ENCODE measurements at places on chromosomes 1 and 21.

DNA sequence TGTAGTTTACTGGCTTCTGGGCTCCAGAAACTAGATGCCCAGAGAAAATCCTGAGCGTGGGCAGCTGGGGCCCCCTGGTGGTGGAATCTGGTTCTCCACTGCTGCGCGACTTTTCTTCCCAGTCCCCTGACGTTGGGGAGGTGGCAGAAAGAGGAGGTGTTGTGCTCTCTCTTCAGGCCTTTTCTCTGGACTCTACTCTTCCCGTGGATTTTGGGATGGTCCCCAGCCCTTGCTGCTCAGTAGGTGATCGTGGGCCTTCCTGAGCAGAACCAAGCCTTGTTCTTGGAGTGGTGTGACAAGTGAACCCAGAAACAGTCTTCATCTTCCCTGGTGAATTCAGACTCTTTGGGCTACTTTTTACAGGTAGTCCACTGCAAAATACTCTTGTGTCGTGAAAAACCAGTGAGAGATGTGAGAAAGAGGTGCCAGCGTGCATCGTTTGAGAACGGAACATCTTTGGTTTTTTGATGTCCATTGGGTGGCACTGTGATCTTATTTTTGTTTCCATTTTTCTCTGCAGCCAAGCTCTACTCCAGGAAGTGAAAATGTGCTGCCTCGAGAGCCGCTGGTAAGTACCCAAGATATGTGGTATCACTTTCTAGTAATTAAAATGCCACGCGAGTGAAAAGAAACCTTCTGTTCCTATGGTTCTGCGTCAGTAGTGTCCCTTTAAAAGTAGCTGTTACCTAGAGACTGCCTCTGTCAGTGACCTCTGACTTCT, 20.2 kb downstream of the PEX14 start:
- peak; percentile 67 for DNase-seq

- DNase-seq = no peak
Observed at GRCh38 chr1:182484067-182484466, 34.1 kb downstream of the RGSL1 start.

DNA sequence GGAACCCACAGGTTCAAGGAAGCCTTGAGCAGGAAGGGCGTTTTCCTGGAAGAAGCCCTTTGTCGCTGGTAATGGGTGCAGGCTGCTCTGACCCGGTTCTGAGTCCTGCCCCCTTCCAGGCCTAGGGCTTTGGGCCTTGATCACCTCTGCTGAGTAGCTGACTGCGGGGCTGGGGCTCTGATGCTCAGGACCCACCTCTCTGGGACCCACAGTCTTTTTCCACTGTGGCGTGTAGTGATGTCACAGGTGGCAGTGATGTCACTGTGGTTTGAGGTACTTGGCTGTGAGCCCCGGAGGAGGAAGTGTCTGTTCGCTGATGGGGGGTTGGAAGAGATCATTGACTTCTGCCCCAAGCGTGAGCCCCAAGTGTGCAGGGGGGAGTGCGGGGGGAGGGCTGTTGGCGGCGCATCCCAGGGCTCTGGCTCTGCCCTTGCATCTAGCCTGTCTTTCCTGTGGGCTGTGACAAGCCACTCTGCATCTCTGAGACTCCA, 6.9 kb downstream of the TNFRSF1B start:
- no peak for DNase-seq

DNA sequence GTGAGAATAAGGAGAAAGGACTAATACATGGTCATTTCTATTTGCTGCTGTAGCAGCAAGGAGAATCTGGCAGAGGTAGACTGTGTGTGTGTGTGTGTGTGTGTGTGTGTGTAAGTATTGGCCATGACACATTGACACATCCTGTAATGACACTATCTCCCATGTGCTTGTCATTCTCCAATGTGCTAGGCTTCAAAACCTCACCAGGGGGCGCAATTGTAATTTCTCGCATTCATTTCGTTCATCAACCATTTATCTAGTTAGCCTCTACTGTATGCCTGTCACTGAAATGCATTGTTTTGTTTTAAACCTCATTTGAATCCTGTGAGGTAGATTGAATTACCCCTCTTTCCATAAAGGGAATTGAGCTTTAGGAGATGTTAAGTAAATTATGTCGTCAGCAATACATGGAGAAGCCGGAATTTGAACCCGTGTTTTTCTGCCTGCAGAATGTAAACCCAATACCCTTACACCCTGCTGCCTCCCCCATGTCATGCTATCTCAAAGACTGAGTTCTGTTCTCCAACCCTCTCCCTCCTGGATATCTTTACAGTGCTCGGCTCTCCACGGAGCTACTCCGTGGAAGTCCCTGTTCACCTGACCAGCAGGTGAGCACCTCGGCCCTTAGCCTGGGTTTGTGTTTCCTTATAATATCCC, 100.8 kb downstream of the UCK2 start:
- DNase-seq = peak; percentile 77

DNA sequence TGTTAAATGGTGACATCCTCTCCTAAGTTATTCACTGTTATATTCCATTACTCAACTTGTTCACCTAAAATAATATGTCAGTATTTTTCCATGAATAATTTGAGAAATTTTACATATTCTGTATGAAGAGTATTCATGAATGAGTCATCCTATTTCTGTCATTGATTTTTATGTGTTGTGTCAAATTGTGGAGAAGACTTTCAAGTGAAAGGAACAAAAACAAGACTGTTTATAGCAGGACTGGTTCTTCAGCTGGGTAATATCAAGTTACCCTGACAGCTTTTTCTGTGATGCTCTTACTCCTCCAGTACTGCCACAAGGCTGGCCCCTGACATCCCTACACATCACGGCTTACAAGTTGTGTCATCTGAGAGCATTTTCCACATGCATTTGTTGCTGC, 847.7 kb downstream of the NCAM2 start:
- DNase-seq = no peak

DNA sequence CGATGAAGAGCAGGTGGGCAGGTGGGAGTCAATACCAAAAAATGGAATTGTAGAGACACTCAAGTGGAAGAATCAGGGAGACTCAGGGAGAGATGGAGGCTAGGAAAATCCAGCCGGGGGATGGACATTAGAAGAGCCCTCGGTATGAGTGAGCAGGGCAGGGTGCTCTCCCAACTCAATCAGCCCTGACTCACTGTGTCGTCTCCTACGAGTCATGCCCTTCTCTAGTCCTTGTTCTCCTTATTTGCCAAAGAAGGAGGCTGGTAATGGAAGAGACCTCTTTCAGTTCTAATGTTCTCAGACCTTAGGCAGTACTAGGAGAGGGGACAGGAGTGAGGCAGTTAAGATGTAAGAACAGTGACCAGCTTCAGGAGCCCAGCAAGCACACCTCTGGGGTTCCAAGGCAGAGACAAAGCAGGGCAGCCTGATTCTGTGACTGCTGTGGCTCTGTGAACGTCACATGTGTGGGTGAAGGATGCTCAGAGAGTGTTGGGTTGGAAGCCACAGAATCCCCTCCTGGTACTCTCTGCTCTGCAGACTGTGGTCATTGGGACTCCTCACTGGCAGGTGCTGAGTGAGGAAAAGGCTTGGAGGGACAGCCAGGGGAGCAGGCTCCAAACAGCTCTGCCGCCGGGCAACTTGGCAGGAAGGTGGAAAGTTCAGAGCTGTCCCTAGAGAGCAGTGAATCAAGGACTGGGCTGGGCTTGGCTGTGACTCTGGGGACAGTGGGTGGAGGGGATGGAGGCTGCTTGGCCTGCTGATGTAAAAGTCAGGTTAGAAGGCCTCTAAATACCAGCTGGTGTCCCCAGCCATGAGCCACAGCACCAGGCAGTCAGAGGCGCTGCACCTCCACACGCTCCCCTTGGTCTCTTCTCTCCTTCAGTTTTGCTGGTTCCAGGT, 11.1 kb upstream of the GJA5 start:
- DNase-seq = no peak

DNA sequence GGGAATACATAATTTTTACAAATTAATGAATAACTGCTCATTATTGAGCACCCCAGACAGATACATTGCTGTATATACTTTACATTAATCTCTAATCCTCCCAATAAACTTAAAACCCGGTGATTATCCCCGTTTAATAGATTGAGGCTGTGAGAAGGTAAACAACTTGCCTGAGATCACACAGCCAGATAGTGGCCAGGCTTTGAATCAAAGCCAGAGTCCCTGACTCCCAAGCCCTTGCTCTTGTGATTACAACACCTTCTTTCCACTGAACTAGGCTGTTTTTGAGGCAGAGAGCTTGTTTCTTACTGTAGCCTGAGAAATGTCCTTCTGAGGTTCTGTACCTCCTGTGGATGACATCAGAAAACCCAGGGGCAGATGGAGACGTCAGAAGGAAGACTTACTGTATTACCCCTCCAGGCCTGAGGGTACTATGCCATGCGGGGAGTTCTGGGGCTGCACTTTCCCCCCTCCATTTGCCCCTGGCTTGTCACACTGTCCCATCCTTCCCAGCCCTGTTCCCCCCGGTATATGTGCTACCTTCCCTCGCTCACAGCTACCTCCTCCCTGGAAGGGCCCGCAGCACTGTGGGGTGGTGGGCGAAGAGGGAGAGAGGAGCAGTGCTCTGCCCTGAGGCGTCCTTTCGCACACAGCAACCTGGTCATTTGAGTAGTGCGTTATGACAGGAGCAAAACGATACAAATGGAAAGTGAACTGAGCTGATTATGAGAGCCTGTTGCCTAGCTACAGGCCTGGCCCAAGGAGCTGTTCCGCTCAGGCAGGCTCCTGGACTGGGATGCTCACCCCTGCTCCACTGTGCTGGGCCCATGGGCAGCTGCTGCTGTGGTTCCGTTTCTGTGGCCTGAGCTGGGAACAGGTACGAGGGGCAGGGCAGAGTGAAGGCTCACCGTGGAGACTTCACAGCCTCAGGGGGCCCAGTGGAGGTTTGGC, 4.6 kb downstream of the KCNC4 start:
- no peak for DNase-seq

DNA sequence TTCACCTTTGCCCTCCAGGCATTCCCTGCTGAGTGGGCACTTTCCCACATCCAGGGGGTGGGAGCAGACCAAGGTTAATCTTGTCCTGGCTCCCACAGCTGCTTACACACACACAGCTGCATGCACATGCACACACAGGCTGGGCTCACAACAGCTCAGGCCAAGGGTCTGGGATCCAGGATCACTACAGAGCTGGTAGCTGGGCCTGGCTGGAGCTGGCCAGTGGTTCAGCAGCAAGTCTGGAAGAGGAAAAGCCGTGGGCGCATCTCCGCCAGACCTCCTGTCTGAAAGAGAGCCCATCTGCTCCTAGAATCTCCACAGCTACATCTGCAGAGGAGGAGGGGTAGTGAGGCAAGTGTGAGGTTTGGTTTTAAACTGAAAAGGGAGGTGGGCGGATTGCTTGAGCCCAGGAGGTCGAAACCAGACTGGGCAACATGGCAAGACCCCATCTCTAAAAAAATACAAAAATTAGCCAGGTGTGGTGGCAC, 3.8 kb downstream of the CDK18 start:
- no peak for DNase-seq

GRCh38 chr1:235060607-235061470, 67.8 kb downstream of the TOMM20 start:
- no peak for DNase-seq

DNA sequence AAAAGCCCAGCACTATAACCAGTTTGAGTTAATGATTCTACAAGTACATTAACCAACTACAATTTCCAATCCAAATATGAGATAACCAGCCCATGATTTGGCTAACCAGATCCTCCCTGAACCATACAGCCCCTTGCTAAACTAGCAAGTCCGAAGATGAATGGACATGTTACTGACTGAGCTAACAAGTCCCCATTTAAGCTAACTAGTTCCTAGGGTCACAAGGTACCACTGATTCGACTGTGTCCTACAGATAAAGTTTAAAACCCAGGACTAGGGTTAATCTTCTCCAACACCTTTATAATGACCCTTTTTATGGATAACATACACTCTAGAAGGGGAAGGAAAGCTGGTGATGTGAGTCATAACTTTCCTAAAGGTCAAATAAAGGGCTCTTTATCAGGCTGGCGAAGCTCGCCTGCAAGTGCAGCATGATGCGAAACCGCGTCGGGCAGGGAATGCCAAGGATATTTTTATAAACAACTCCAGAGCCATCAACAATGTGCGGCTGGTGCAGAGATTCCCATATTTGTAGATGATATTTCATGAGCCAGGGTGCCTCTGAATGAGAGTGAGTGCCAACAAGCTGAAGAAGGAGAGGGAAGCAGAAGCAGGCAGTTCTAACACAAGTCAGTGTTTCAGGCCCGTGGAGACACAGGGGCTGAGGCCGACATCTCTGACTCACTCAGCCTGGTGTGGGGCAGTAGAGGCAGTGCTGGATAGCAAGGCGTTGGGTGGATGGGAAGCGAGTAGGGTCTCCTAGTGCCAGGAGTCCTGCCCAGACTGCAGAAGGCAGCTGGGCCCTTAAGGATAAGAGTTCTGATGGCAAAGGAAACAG, 75.6 kb upstream of the ROR1 start:
- DNase-seq = peak; percentile 76

DNA sequence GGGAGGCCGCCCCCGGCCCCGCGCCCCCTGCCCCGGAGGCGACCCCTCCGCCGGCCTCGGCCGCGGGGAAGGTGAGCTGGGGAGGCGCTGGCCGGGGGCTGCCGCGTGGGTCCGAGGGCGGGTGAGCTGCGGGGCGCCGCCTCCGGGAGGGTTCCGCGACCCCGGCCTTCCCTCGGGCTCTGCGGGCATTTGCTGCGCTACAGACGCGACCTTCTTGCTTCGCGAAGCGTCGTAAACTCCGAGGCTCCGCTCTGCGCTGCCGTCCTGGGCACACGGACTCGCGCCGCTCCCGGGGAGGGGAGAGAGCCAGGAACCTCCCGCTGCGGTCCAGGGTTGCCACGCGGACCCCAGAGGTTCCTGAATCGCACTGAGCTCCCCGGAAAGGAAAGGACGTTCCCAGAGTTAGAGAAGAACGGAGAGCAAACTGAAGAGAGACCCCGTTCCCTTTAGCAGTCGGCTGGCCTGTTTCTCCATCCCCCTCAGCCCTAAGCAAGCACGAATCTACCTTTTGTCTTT, 345 bp downstream of the SLX9 start:
- DNase-seq = no peak

- DNase-seq = no peak
Observed at GRCh38 chr1:203390298-203390697, 39.4 kb upstream of the FMOD start.

- no peak for DNase-seq
Observed at GRCh38 chr1:223765719-223766340, 53.5 kb downstream of the CAPN2 start.

GRCh38 chr1:16250524-16251251, 13.7 kb upstream of the CPLANE2 start:
- no peak for DNase-seq

DNA sequence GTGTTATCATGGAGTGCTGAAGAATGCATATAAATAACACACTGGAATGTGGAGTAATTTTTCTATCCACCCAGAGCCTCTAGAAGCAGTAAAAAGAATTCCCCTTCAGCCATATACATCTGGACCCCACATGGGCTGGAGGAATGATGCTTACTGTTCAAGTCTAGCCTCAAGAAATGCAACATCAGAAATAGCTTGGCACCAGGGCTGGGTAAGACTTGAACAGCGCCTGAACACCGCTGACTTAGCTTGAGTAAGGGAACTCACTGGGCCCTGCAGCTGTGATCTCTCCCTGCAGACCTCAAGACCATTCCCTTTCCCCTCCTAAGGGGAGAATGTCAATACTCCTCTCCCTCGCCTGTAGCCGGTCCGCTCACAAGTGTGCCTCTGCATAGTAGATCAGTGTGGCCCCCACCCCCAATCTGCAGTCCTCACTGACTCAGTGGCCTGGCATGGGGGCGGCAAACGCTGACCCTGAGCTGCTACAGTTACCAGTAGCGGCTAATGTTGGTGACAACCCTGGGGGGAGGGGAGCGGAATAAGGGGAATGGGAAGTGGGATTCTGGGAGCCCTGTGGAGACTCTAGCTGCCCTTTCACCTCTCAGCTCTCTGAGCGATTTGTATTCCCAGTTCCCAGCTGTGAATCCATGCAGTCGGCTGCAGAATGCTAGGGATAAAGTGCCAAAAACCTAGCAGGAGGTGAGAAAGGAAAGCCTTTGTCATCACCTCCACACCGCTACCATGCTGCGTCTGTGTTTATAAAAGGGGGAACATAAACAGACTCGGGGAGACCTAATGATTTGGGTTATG, 483.9 kb downstream of the DISC1 start:
- no peak for DNase-seq
